IMR-90 (cell line): ENCODE measurements at places on chromosomes 13 and 19. TPM values are rescaled to one million over a fixed set of nuclear protein-coding genes. Genes with fewer than 3 reads are reported as not detected.

DNA sequence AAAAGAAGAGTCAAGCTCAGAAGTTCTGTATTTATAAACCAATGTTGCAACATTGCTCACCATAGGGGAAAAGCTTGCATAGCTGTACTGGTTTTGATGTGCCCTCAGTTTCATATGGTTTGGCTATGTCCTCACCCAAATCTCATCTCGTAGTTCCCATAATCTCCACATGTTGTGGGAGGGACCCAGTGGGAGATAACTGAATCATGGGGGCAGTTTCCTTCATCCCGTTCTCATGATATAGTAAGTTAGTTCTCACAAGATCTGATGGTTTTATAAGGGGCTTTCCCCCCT is 73.9 kb downstream of the TNFRSF19 start:
- H3K36me3 ChIP-seq = peaks cover 24% of the 10 kb centered on the region
- H3K4me1 ChIP-seq = peaks cover 8% of the 10 kb centered on the region
- no peaks in the 10 kb centered on the region for H3K27me3 ChIP-seq
- DNase-seq = no peak

GRCh38 chr13:60583196-60583888 is 186.3 kb downstream of the TDRD3 start:
- H3K36me3 ChIP-seq = no peaks in the 10 kb centered on the region
- no peaks in the 10 kb centered on the region for H3K4me1 ChIP-seq
- peak; percentile 16 for DNase-seq
- no peak overlapping the region for H3K4me3 ChIP-seq
- H3K27ac ChIP-seq = no peak overlapping the region

DNA sequence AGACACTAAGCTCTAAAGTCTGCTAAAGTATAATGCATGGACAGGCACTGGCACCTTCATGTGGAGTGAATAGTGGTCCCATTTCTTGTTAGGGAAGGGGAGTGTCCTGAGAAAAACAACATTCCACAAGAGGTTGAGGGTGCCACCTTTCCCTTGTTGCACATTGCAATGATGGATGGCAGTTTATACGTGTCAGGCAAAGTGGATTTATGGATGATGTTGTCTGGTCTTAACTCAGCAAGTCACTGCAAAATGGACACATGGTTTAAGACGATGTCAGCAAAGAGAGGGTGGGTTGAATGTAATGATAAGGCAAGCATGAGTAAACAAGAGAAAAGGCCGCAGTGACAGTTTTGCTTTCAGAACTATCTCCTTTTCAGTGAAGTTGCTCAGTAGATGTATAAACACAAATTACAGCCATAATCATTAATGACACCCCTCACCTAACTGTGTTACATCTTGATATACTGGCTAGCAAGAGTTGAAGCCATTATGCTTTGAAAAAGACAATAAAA is 19.6 kb upstream of the CBY2 start:
- no peaks in the 10 kb centered on the region for H3K36me3 ChIP-seq
- no peak overlapping the region for H3K27ac ChIP-seq

GRCh38 chr13:24038841-24039330 is 121.6 kb upstream of the SPATA13 start:
- peaks cover 32% of the 10 kb centered on the region for H3K4me1 ChIP-seq
- H3K4me3 ChIP-seq = no peak overlapping the region
- H3K27me3 ChIP-seq = no peaks in the 10 kb centered on the region
- no peak overlapping the region for H3K27ac ChIP-seq
- peak; percentile 74 for DNase-seq

The MAN2B1 gene
- 10.4 and 10.6 TPM in 2 replicates for total RNA-seq

DNA sequence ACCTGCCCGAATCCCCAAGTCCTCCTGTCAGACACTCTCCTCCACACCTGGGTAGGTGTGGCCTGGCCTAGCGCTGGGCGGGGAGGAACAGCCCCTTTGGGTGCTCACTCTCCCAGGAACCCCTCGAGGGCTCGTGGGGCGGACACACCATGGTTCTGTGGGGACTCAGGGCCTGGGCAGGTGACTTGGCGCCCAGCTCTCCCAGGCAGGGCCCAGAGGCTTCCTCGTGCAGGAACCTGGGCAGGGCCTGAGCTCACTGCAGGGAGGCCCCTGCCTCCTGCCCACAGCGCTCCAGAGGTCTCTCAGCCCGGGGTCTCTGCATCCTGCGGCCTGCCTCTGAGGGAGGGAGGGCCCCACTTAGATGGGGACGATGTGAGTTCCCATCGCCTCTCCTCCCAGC is 11.9 kb downstream of the LSM4 start:
- H3K36me3 ChIP-seq = peaks cover 40% of the 10 kb centered on the region
- no peak overlapping the region for H3K27ac ChIP-seq
- H3K4me3 ChIP-seq = no peak overlapping the region
- H3K27me3 ChIP-seq = no peaks in the 10 kb centered on the region
- DNase-seq = no peak

- peak within 1 kb of the TSS; percentile 67 for H3K4me3 ChIP-seq
- peak within 1 kb of the TSS; percentile 36 for H3K27ac ChIP-seq
- no peaks in the 10 kb centered on the region for H3K4me1 ChIP-seq
- no peak for DNase-seq
- no peaks in the 10 kb centered on the region for H3K27me3 ChIP-seq
- peaks cover 3% of the 10 kb centered on the region; the same call in 1 of the 2 replicates for H3K36me3 ChIP-seq
These were observed at the start of gene PRRG2 for GRCh38 chr19:49581007-49581508. PRRG2 (plus strand) TSS chr19:49581316; CDS start chr19:49583220, 1,904 bp downstream.

DNA sequence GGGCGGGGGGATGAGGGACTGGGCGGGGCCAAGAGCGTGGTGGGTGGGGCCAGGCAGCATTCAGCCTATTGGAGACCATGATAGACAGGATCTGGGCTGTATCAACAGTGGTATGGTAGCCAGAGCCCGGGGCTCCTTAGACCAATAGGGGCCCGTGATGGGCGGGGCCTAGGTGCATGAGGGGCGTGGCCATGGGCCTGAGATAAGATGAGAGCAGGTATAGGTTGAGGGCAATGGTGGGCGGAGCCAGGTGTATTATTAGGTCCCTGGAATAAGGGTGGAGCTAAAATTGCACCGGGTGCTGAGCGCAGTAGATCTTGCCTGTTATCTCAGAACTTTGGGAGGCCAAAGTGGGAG is 5.3 kb downstream of the ABCA7 start:
- H3K36me3 ChIP-seq = no peaks in the 10 kb centered on the region
- no peak for DNase-seq
- peaks cover 7% of the 10 kb centered on the region; the same call in 1 of the 2 replicates for H3K4me1 ChIP-seq
- no peak overlapping the region for H3K4me3 ChIP-seq

DNA sequence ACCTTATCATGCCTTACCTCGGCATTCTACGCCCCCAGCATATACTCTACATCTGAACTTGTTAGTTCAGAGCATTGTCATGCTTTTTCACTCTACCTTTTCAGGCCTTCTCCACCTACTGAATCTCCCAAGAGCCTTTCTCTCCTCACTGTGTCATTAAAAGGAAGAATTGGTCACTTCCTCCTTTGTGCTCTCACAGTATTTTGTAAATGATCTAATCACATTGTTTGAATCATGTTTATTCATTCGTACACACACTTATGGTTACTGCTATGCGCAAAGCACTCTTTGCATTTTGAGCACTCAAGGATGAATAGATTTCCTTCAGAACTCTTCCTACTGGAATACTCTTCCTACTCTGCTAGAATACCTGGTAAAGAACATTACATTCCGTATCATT is 15.8 kb upstream of the ELF1 start:
- H3K4me3 ChIP-seq = no peak overlapping the region
- H3K4me1 ChIP-seq = no peaks in the 10 kb centered on the region
- H3K27ac ChIP-seq = no peak overlapping the region
- no peaks in the 10 kb centered on the region for H3K36me3 ChIP-seq
- DNase-seq = peak; percentile 16

DNA sequence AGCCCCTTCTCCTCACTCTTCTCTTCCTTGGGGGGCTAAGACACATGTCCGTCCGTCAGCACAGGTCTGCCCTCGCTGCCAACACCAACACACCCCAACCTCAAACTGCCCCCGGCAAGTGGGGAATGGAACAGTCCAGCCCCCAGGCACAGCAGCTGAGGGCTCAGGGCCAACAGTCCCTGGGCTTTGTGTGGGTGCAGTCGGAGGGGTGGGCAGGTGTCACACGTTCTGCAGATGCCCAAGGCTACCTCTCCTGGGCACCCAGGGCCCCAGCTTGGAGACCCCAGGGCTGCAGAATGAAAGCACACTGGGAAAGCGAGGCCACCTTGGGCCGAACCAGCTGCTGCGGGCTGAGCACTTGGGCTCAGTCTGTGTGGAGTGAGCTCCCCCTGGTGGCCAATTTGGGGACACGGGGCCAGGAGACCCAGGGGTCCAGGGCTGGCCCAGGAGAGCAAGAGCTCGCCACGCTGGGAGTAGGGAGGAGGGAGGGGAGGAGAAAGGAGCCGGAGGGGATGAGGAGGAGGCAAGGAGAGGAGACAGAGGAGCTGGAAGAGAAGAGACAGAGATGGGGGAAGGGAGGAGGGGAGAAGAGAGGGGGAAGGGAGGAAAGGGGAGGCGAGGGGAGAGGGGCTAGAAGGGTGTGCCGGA is 14.0 kb upstream of the ATP8B3 start:
- H3K4me3 ChIP-seq = no peak overlapping the region
- H3K27ac ChIP-seq = no peak overlapping the region

The DLEU7 gene
- total RNA-seq = not detected in 2 replicates

DNA sequence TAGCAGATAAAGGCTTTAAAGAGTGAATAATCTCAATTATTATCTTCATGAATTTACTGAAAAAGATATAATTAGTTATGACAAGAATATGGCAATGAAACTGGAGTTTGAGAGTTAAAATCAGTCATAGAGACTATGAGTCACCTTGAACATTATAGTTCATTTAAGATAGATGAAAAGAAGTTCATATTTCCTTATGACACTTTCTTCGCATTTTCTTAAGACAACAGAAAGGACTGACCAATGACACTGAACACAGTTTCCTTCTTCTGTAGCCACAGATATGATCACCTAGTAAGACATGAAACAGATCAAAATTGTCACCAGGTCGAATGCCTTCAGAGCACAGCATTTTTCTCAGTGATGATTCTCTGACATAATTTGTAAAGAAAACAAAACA is 202.1 kb downstream of the KLF12 start:
- H3K4me3 ChIP-seq = no peak overlapping the region
- no peaks in the 10 kb centered on the region for H3K36me3 ChIP-seq
- H3K27ac ChIP-seq = no peak overlapping the region
- no peak for DNase-seq
- H3K27me3 ChIP-seq = no peaks in the 10 kb centered on the region

DNA sequence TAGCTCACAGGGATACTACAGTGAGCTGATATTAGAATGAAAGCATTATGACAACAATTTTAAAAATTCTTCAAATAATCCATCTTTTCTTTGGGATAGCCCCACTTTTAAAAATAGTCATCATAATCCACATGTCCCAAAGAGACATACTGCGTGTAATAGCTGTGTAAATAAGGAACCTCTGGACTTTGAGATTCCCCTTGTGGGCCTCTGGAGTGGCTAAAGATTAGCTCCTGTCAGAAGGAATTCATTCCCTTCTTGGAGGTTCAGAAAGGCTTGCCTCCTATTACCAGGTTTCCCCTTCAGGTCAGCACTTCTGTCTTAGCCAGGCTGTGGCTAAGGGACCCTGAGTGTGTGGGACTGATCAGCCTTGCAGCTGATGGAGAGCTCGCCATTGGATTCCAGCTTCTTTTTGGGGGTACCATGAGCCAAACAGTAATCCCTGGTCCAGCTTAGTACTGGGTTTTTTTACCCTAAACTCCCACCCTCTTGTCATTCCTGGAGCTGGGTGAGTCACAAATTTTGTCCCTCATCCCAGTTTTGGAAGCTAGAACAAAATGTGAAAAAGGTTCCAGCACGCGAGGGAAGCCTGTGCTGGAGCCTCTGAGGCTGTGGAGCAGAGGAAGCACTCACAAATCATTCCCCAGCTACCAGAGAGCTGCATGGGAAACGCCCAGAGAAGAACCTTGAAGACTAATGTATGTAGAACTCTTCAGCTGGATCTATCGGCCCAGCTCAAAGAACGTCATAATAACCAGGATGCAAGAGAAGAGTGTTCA is 96.7 kb downstream of the RNASEH2B start:
- H3K36me3 ChIP-seq = no peaks in the 10 kb centered on the region
- H3K4me1 ChIP-seq = no peaks in the 10 kb centered on the region
- no peak overlapping the region for H3K4me3 ChIP-seq
- H3K27ac ChIP-seq = no peak overlapping the region
- no peak for DNase-seq

DNA sequence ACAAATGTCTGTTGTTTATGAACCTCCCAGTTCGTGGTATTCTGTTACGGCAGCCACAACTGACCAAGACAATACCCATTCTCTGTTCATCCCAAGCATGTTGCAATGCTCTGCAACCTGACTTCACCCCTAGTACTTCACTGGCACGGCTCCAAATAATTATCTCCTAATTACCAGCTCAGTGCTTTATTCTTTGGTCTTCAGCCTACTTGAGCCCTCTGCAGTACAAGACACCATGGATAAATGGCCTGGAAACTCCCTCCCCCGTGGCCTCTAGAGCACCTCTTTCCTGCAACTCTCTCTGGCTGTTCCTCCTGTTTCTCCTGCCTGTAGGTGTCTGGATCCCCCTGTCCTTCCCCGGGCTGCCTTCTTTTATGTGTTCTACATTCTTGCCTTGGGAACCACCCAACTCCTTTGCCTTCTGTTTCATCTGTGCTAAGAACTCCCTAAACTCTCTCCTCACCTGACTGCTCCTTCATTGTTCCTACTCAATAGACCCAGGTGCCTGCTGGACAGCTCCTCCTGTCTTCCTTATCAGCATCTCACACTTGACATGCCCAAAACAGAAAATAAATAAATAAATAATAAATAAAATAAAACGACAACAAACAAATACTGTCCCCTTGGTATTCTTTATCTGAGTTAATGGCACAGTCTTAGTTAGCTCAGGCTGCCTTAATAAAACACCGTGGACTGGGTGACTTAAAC is 200.4 kb upstream of the IPO5 start:
- H3K27me3 ChIP-seq = peaks cover 3% of the 10 kb centered on the region; the same call in 1 of the 2 replicates
- no peaks in the 10 kb centered on the region for H3K4me1 ChIP-seq
- H3K36me3 ChIP-seq = no peaks in the 10 kb centered on the region
- DNase-seq = no peak
- no peak overlapping the region for H3K27ac ChIP-seq

The RINL gene
- total RNA-seq = 0.72 and 0.83 TPM in 2 replicates

DNA sequence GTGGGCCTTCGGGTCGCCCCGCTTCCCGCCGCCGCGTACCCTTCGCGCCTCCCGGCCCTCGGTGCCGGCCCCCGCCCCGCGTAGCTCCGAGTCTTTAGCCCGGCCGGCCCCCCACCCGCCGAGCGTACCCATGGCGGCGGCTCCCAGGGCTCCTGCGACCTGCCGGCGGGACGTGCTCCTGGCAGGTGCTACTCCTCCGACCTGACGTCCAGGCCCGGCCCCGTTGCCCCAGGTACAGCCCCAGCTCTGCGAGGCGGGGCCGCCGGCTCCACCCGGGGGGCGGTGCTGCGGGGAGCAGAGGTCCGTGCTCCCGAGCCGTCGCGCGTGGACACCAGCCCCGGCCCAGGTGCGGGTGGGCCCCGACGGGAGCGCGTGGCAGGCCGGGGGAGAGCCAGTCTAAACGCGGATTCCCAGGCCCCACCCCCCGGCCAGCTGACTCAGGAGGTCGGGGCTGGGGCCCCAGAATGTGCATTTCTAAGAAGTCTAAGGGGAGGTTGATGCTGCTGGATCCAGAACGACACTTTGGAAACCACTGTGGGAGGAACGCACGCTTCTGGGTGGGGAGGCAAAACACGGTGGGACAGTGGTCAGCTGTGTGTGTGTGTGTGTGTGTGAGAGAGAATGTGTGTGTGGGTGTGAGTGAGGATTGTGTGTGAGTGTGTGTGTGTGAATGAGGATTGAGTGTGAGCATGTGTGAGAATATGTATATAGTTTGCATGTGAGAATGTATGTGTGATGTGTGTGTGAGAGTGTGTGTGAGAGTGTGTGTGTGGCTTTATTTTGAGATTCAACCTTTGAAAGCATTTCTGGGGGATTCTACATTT is at the start of gene SLC15A1:
Gene SLC15A1 (minus strand): TSS at position 206 of the 824 bp plus-strand sequence. CDS start 74 bp downstream, at position 132.
- DNase-seq = no peak
- no peak within 1 kb of the TSS for H3K27ac ChIP-seq
- peaks cover 43% of the 10 kb centered on the region for H3K27me3 ChIP-seq
- H3K4me1 ChIP-seq = no peaks in the 10 kb centered on the region; the same call in 1 of the 2 replicates
- H3K36me3 ChIP-seq = no peaks in the 10 kb centered on the region; the same call in 1 of the 2 replicates
